CD4-positive, alpha-beta T cell treated with Interleukin-17A for 1 hour (primary cell): ENCODE measurements at places on chromosomes 16 and 17.

GRCh38 chr16:89101303-89102040 is 7.8 kb downstream of the ACSF3 start:
- no peak for DNase-seq

DNA sequence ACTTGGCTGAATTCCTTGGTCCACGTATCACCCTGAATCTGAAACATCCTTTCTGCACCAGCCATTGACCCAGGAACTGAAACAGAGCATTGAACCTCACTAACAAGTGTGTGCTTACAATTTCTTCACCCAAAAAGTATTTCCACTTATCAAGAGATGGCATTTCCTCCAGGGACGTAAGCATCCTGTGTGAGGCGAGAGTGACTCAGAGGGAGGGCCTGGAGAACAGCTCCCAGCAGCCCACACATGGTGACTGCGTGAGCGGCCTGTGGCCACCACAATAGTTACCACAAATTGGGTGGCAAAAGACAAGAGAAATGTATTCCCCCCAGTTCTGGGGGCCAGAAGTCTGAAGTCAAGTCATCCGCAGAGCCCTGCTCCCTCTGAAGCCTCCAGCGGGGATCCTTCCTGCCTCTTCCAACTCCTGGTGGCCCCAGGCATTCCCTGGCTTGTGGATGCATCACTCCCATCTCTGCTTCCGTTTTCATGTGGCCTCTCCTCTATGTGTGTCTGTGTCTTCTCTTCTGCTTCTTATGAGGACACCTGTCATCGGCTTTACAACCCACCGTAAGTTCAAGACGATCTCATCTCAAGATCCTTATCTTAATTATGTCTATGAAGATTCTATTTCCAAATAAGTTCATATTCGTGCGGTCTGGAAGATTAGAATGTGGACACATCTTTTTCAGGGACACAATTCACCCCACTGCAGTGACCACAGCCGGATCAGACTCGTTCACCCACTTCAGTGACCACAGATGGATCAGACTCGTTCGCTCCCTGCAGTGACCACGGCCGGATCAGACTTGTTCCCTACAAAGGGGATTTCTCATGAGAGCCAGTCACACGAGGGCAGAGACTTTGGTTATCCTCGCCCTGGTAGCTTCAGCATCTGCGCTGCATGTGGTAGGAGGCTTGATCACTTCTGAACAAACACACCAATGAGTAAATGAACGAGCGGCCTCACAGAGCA is 122.6 kb upstream of the FOXF1 start:
- no peak for DNase-seq

DNA sequence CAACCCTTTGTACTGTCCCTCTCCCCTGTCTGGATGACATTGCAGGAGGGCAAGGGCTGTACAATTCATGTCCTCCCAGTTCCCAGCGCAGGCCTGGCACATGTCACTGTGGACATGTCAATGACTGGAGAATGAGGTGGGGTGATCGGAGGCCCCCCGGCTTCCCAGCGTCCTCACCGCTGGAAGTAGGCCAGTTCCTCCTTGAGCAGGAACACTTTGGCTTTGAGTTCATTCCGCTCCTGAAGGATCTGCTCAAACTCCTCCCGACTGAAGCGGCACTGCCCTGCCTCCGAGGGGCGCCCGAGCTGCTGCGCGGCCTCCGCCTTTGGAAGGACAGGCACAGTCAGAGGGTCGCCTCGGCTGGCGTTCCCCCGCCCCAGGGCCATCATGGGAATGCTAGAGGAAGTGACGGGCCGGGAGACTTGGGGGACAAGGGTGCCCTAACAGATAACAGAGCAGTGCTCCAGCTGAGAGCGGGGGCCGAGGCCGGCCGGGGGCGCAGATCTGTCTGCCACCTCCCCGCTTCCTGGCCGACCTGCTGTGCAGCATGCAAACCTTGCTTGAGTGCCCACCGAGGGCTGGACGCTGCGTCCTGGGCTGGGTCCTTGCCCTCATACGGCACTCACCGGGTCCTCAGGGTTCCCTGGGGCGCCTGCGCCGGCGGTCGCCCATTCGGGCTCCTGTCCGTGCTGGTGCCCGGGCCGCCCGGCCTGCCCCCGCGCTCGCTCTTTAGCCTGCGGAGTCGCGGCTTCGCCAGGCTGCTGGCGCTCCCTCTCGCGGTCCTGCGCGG is 1.3 kb downstream of the RILP start:
- no peak for DNase-seq

- peak; percentile 56 for DNase-seq
These were observed 88.6 kb downstream of the USP31 start for GRCh38 chr16:23060458-23061320.

- no peak for DNase-seq
These were observed 1.2 kb downstream of the SSTR5 start for GRCh38 chr16:1073566-1074378.

DNA sequence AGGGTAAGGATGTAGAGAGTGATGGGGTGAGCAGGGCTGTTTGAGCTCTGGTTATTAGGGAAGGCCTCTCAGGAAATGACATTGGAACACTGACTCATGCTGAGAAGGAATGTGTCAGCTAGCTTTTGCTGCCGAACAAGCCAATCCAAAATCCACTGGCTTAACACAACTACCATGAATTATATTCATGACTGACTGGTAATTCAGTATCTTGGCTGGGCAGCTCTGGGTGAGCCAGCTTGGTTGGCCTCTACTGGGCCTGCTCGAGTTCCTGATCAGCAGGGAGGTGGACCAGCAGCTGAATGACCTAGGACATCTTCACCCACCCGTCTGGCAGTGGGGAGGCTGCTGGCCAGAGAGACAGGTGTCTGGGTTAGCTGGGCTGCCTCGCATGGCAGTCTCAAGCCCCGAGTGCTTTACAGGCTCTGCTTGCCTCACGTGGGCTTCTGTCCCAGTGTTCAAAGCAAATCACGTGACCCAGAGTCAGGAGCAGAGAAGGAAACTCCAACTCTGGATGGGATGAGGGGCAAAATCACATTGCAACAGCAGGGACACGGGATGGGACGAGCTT is 209.4 kb downstream of the KATNIP start:
- DNase-seq, result no peak

DNA sequence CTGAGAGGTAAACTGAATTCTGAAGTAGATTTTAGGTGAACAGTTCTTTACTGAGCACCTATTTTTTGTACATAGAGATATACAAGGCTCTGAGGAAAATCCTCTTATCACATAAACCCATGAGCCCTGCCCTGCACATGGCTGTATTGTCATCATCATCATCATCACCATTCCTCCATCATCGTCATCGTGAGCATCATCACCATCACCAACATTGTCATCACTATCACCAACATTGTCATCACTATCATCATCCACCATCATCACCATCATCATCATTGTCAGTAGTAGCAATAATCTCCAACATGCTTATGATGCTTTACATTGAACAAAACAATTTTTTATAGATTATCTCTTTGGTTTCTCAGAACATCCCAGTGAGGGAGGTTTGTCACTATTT is 20.7 kb downstream of the ASIC2 start:
- no peak for DNase-seq

DNA sequence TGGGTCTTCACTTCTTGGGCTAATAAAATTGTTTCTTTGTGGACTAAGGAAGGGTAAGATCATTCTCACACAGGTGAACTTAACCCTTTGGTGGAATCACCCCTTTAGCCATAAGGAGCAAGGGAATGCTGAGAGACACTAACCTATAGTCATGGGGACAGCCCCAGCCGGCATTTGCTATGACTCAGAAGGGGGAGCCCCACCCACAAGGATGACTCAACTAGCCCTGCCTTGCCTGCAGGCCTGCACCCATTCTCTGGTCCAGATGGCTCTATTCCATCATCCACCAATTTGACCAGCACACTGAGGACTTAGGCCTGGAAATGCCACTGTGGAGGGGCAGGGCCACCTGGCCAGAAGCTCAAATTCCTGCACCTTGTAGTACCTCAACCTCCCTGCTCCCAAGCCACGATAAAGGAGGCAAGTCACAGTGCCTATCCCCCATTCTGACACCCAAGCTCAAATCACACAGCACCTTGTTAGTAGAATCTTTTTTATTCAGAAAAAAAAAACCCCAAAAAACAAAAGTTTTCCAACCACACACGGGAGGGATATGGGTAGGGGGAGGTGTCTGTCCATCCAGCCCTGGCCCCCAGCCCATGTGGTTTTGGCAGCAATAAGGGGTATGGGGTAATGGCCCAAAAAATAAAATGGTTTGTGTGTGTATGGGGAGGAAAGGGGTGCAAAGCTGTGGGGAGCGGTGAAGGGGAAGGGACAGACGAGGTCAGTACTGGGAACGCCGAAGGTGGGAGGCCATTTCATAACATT is 3.0 kb downstream of the PFN1 start:
- DNase-seq, result peak; percentile 78

GRCh38 chr16:82631701-82632685 is 5.2 kb downstream of the CDH13 start:
- DNase-seq, result no peak

GRCh38 chr17:44905006-44906000 is 6.1 kb upstream of the EFTUD2 start:
- DNase-seq, result no peak

DNA sequence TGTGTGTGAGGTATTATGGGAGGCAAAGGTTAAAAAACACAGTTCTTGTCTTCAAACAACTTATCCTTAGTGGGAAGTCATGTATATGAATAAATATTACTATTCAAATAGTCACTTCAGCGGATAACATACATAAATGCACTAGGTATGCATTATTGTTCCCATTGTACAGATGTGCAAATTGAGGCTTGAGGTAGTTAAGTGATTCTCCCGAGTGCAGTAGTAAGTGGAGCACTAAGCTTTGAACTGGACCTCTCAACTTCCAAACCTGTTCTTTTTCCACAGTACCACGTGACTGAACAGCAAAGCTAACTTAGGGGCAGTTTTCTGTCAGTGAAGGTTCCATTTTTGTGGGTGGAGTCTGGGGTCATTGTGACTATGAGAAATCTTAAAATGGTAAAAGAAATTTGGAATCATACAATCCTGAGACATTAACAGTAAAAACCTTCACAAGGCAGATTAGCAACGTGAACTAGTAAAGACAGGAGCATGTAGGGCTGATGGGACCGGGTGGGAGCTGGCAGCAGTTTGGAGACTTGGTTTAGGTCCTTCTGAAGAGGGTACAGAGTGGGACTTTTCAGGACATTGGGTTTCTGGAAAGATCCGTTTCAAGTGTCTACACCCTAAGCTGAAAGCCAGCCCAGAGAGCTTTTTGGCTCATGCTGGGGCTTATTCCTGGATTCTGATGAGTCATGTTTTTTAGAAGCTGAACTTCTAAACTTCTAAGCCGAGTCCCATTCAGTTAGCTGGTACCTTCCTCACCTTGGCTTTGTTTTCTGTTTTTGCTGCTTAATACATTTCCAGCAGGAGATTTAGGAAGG is 204.9 kb downstream of the PRKCA start:
- no peak for DNase-seq

GRCh38 chr17:78840780-78841611 is at the start of gene USP36:
Gene USP36, minus strand, starts transcription at chr17:78840814. Its CDS starts 4,451 bp downstream, at chr17:78836363.
- DNase-seq, result peak; percentile 99

DNA sequence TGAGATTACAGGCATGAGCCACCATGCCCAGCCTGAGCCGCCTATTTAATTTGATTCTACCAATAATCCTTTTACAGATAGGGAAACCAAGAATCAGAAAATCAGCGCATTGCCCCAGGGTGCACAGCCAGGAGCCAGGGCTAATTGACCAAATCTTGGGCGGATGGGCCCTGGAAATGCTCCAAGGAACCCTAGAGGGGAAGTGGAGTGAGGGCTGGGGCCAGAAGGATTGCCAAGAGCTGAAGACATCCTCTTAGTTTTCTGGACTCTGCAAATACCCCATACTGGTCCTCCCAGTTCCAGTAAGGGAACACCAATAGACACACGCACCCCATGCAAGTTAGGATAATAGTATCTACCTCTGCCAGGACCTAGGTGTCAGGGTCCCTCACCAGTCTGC is 3.8 kb downstream of the FHOD1 start:
- DNase-seq, result no peak

DNA sequence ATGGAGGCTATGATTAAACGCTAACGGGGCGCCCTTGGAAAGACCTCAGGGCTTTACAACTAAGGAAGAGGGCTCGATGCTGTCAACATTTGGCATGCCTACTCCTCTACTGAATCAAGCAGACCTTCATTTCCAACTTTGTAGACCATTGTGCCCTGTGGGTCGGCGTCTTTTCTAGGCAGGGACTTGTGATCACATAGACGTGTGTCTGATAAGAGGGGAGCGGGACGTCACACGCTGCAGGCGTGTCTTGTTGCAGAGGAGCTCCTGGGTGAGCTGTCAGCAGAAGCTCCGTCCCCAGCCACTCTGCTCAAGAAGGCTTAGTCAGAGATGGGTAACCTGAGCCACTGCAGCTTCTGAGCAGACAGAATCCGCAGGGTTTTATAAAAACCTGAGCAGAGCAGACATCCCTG is 2.8 kb downstream of the MAPK8IP3 start:
- no peak for DNase-seq

DNA sequence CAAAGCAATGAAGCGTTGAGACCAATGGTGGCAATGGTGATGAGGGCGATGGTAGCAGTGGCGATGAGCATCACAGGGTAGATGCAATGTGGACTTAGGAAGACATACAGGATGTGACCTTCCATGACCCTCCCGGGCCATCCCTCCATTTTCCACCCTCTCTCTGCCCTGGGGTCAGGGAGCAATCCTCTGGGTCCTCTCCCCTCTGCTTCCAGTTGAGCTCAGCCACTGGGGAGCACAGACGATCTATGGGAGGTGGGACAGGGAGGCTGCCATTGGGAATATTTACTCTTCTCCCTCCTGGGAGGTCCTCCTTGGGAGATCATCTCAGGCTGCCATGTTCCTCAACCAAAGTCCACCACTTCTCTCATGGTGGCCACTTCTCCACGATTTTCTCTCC is 260.7 kb upstream of the FOXF1 start:
- no peak for DNase-seq

DNA sequence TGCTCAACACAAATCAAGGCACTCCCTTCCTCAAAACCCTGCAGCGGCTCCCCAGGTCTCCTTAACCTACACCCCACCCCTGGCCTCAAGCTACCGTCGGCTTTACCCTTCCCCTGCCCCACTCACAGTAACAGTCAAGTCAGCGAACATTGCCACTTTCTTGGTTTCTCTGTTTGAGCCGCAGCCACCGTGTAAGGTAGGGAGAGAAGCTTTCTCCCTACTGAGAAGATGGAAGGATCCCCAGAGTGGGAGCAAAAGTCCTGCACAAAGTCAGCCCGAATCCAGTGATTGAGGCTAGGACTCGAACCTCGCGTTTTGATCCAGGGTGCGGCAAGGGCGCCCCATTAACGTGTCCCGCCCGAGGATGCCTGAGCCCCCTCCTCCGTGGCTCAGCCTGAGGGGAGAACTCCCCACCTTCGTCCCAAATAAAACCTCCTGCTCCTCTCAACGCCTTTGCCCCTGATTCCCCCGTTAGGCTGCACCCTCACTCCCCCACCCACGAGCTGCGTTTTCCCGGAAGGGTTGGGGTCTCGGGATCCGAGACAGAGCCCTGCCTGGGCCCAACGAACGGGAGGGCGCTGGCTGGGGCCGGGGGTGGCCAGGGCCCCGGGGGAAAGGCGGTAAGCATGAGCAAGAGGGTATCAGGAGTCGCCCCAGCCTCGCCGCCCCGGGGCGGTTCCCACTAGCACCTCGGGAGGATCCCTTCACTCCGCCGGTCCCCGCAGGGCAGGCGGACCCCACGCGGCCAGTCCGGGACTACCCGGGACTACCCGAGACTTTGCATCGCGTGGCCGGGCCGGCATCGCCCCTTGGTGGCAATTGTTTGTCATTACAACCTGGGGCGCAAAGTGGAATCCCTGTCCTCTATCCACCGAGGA is 9.9 kb upstream of the NAGS start:
- peak; percentile 69 for DNase-seq
